ENCODE measurements at places on chromosomes 11 and 22.
A peak's percentile ranks its signal among the peaks of the same experiment; 100 is the strongest.

DNA sequence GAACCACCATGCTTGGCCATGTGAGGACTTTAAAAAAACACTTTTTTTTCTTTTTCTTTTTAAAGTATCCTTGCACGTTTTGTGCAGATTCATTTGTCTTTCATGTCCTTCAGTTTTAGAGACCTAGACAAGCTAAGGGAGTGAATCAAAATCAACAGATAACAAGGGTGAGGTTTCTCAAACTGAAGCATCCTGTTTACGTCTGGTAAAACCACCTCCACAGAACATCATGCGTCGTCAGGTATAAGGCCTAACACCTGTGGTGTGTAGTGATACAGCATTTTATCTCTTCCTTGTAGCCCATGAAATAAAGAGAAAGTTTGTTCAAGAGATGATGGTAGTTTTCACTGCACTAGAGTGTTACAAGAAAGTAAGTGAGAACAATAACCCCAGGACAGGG lies 26.3 kb upstream of the CSF2RB start:
- DNase-seq: no peak

DNA sequence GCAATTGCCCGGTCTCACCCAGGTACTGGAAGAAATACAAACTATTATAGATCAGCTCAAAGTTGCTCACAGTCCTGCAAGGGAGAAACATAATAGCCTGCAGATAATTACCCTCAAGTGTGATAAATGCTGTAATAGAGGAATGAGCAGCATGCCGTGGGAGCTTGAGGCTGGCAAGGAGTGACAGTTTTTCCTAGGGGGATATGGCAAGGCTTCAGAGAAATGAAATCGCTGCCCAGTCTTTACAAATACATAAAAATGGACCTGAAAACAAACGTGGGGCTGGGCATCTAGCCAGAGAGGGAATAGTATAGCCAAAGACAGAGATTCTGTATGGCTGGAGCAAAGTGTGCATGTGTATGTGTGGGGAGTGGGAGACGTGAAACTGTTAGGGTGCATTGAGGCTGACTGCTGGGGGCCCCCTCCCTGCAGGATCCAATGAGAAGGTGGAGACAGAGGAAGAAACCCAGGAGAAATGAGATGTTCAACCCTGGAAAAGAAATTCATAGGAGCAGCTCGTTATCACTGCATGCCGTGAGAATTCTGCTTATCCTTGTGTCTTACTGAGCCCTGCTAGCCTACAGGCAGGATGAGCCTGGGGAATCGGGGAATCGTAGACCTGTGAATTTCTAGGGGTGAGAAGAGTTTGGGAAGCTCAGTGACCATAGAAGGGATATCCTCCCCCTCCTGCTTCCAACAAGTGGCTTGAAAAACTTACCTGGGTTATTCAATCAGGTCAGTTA lies 167.0 kb downstream of the LDLRAD3 start:
- no peak for DNase-seq

DNA sequence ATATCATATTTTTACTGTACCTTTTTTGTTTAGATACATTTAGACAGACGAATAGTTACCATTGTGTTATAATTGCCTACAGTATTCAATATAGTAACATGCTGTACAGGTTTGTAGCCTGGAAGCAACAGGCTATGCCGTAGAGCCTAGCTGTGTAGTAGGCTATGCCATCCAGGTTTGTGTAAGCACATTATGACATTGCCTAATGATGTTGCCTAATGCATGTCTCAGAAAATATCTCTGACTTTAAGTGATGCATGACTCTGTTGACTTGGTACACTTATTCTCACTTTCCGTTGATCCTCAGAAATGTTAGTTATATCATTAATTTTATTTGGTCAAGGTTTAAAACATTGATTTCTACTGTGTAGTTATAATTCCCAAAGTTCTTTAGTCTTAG lies 39.9 kb downstream of the OR2AT4 start:
- DNase-seq: no peak

- DNase-seq: no peak
Measured at GRCh38 chr11:45048870-45049691, 97.4 kb upstream of the PRDM11 start.

GRCh38 chr11:69516526-69516925 lies 35.1 kb downstream of the LINC01488 start:
- no peak for DNase-seq

- DNase-seq: peak; percentile 47
Measured at GRCh38 chr11:110298301-110298765, 1.9 kb upstream of the RDX start.

GRCh38 chr11:57322256-57323166 lies 2.2 kb downstream of the TNKS1BP1 start:
- DNase-seq: peak; percentile 97

DNA sequence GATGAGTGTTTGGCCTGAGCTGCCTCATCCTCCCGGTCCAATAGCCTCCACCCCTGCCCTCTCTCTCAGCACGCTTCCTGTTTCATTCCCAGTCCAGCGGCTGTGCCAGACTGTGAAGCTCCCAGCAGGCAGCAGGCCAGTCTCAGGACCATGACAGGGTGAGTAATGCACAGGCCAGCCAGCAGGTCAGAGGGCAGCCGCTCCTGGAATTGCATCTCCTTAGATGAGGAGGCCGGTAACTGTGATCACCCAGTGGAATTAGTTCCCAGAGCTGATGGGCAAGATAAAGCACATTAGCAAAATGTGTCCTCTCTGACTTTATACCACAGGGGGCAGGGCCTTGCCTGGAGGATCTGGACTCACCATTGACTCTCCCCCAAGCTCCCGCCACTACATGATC lies 251.2 kb downstream of the ETS1 start:
- DNase-seq: no peak

GRCh38 chr11:92929653-92930052 lies 39.8 kb upstream of the MTNR1B start:
- DNase-seq: no peak
